ENCODE measurements at places on chromosomes 5 and 9.

DNA sequence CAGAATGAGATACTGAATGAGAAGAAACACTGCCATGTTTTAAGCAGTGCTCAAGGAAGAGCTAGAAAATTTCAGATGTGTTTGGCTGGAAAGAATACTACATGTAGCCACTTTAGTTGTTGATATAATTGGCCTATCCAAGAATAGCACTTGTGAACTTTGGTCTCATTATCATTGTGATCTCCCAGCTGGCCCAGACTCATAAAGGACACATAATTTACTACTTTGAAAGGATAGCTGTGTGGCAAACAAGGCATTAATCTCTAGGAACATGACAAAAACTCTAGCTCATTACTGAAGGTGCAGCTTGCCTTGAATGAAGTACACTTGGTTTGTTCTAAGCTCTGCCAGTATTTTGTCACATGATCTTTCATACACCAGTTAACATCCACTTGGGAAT is 356.3 kb downstream of the CSNK1G3 start:
- DNase-seq, result no peak

- DNase-seq, result no peak
These were observed 35.7 kb downstream of the SECISBP2 start for GRCh38 chr9:89353989-89354388.

DNA sequence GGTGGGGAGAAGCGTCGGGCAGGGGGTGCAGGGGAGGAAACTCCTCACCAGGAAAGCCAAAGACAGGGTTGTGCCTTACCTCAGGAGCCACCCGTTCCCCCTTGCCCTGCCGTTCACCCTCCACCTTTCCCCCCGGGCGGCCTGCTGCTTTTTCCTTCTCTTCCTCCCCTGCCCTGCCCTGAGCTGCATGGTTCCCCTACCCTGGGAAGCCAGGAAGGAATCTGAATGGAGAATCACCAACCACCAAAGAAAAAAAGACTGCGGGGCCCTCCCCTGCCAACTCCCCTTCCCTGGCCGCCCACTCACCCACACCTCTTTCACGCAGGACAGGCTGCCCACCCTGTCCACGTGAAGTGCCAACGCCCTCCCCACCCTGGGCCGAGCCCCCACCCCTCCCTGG is 820 bp upstream of the NFX1 start:
- DNase-seq, result peak; percentile 52

DNA sequence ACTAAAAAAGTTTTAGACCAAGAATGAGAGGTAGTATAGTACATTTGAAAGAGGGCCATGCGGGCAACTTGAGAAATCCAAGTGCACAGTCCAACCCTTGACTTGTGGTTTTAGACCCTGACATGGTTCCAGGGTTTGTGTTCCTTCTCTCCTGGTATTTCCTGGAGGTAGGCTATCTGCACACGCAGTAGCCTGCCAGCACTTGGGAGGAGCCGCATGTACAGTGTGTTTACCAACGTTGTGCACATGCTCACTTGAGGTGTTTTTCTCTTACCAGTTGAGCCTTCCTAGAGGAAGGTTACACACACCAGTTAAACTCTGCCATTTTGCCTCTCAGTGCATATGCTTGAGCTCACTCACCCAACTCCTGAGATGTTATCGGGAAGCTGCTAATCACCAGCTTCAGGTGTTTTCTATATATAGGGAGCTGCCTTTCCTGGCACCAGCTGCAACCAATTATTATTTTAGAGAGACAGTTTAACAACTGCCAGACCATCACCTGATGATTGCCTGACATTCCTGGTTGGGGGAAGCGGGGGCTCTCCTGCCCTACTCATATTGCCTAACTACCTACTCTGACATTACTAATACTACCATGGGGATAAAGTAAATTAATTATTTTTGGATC is 593.4 kb upstream of the TUSC1 start:
- no peak for DNase-seq

- no peak for DNase-seq
These were observed 31.1 kb downstream of the TNC start for GRCh38 chr9:115086886-115087285.

- DNase-seq, result no peak
These were observed 23.7 kb downstream of the SNX30 start for GRCh38 chr9:112774006-112774996.

- no peak for DNase-seq
These were observed 76.7 kb downstream of the SVEP1 start for GRCh38 chr9:110502842-110503241.

- DNase-seq, result no peak
These were observed 35.5 kb upstream of the FUBP3 start for GRCh38 chr9:130543859-130544258.

DNA sequence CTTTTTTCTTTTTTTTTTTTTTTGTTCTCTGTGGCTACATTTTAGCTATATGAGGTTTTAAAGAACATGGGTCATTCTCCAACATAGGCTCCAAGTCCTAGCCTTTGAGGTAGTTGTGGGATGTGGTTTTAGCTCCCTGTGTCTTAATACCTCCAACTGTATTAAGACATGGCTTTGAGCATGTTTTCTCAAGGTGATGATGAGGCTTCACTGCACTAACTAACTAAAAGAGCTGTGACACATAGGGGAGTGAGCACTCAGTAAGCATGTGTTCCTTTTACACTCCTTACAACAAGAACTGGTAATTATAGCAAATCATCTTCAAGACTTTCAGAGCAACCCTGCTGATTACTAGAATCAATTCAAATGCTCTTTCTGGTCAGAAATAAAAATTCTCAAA is 333.6 kb upstream of the CCNH start:
- no peak for DNase-seq

GRCh38 chr5:45440466-45440865 is 255.7 kb downstream of the HCN1 start:
- DNase-seq, result no peak

GRCh38 chr5:1523480-1523792 is 324 bp downstream of the LPCAT1 start:
- DNase-seq, result no peak

DNA sequence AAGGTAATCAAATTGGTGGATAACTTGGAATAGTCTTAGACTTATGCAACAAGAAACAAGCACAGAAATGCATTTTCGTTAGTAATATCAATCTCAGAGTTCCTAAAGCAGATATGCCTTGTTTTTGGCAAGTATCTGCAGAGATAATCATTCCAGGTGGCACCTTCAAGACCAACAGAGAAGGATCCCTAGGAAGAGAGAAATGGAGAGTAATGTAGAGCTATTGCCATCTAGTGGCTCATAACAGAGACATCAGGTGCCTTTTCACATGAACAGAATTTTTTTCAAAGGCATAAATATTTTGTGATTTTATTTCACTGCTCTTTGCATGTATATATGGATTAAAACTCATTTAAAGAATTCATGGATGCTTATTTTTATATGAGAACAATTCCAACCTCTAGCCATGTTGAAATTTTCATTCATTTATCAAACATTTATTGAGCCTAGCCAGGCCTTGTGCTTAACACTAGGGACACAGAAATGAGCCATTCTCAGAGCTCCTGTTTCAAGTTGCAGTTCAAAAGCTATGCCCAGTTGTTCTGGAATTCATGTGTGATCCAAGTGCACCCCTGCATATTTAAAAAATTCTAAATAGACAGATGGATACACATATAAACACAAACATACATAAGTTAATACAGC is 117.5 kb upstream of the OR13F1 start:
- no peak for DNase-seq

DNA sequence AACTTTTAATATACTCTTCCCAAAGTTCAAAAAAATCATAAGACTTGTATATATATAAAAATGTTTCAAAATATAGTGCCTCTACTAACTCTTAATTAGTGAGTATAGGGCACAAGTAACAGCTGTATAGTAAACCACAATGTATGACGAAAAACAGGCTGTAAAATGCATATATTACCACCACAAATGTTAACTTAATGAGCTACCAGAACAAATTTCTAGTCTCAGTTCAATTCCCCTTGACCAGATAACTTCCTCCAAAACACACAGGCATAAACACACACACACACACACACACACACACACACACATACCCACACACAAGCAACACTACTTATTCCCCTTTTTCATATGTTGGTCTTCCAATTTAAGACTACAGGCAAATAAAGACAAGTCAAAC is 78.8 kb downstream of the FBXL17 start:
- no peak for DNase-seq

DNA sequence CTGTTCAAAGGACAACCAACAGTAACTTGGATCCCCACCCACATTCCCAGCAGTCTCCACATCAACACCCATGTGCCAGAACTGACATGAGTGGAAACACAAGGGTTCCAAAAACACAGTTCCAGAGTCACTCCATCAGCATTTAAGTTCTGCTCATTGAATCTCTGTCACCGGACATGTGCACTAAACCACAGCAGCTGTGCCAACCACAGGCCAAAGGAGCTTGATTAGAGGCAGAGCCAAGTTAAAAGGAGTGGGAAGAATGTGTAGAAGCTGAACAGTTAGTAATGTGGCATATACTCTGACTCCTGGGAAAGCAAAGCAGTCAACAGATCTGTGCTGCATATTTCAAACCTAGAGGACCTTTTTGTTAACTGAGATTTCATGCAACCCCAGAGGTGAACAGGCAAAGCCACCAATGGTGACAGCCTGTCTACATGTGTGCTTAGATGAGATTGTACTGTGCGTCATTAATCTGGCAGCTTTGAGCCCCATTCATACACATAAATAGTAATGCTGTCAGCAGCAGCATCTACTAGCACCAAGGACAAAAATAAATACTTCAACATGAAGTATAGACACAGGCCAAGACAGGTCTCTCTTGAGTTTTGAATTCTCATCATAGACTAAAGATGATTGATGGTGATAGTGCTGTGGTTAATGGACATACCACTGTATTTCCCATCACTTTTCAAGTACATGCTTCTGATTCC is 16.4 kb upstream of the FST start:
- no peak for DNase-seq

GRCh38 chr9:108234811-108235210 is 621.0 kb downstream of the ACTL7B start:
- DNase-seq, result no peak

DNA sequence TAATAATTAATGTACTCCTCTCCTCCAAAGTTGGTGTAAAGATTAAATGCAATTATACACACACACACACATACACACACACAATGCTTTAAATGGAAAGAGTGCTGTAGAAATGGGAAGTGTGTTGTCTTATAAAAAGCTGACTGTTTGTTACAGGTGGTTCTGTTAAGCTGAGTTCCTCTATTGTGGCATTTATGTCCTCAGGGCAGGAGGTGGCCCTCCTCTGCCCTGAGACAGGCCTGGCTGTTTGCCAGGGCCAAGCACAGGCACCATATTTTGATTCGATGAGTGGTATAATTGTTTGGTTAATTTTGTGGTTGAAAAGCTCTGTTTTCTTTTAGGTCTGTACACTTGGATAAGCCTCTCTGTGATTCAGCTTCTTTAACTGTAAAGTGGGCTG is 573.9 kb downstream of the KIF4B start:
- no peak for DNase-seq

DNA sequence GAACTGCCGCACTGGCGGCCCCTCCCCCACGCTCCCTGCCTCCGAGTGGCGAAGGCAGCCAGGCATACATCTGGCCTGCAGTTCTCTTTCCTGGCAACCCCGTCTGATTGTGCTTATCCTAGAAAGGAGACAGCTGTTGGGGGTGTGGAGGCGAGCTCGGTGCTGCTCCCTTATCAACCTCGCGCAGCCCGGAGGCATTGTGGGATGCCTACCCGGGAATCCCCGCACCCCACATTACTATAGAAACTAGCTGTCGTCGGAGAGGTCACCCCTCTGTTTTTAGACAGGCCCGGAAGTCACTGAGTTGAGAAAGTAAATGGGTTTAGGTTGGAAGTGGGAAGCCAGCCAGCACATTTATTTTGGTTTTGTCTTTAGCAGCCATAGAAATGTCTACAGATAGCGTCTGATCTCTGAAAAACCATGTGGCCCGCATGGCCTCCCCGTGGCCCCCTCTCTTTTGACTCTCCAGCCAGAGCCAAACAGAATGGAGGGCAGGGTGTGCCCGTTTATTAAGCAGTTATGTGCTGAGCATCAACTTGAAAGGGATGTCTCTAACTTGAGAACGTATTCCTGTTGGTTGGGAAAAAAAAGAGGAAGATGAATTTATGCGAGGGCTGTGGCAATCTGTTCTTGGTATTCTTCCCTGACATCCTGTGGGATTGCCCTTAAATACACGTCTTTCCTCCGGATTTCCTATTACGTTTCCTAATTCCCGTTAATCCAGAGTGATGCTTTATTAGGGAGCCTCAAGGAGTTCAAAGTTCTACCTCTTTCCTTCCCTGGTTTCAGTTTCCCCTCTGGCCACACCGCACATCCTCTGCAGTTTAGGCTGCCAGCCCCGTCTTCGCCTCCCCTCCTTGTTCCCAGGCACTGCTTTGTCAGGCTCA is 3.9 kb downstream of the STC2 start:
- DNase-seq, result no peak

DNA sequence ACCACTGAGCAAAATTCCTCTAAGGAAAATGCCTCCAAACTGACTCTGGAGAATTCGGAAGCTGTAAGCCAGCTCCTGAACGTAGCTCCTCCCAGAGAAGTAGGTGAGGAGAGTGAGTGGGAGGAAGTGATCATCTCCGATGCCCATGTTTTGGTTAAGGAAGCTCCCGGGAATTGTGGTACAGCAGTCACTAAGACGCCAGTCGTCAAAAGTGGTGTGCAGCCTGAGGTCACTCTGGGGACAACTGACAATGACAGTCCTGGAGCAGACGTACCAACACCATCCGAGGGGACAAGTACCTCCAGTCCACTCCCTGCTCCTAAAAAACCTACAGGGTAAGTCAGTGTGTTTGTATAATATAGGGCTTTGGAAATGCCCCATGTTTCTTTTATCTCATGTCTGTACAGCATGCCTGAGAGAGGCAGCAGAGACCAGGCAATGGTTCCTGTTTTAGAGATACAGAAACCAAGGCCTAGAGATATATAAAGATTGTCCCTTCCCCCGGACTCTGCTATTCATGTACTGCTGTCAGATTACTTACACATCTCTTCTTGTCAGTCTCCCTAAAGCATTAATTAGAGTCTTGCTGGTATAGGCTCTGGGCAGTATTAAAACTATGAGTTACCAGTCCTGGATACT is 23.9 kb downstream of the HMGXB3 start:
- no peak for DNase-seq

DNA sequence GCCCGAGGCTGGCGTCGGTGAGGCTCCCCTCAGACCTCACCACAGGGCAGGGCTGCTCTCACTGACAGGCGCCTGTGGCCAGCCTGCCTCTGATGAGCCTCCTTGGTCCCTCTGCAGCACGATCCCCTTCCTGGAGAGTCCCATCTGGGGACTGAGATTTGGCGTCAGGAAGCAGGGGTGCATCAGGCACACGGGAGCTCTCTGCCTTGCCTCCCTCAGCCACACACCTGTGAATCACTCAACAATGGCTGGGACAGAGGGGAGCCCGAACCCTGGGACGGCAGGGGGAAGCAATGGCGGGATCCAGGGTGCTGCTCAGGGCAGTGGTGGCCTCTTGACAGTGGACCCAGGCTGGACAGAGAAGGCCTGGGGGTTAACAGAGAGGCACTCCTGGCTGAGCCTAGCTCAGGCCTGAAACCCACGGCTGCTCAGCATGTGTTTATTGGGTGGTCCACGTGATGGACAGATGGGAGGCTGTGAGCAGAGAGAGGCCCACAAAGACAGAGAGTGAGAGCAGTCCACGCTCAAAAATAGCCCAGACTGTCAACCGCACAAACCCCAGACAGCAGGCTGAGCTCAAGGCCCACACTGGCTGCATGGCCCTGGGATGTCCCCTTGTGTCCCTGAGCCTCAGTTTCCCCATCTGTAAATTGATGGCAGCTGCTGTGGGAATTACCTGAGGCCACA is 11.9 kb downstream of the RASGEF1C start:
- DNase-seq, result no peak

GRCh38 chr5:135073761-135074345 is 39.8 kb upstream of the PITX1 start:
- no peak for DNase-seq

GRCh38 chr5:148681157-148682057 is 27.1 kb upstream of the HTR4 start:
- DNase-seq, result no peak

GRCh38 chr5:165242646-165243045 is 1737.2 kb downstream of the MAT2B start:
- DNase-seq, result no peak

Measured in stimulated activated naive CD8-positive, alpha-beta T cell treated with anti-CD3 and anti-CD28 coated beads, Interleukin-15, amount 100 ng/mL, for 72 hours (primary cell).